ENCODE measurements at places on chromosomes 7 and 10.

DNA sequence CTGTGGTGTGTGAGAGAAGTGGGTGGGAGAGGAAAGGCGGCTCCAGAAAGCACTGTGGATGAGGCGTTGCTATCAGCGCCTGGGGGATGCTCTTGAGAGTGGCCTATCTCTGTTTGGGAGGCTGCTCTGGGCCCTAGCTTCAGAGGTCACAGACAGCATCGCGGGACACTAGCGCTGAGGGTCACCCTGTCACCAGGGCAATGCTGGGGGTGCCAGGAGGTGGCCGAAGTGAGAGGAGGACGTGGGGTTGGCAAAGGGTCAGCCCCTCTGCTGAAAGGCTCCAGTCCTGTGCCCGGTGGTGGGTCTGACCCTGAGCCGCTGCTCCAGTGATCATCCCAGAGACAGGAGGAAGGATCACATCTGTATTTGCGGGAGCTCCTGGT, 3.0 kb upstream of the TACR2 start:
- no peak for DNase-seq

DNA sequence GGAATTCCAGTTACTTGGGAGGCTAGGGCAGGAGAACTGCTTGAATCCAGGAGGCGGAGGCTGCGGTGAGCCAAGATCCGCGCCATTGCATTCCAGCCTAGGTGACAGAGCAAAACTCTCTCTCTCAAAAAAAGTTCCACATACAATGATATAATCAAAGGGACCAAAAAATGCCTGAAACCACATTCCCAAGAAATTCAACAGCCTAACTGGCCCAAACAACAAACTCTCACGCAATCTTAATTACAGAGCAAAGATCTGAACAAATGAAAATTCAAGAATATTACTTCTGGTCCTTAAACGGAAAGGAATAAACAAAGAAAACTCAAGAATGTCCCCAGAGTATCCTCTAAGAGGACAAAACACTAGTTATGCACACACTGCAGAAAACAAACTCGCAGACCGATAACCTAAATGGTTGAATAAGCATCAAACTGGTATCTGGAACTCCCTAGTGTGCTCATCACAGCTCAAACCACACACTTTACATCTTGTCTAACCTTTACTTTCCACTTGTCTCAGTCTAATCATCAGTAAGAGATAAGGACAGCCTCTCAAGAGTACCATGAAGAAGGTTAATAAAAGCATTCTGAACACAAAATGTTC, 3.7 kb downstream of the OGA start:
- no peak for DNase-seq

GRCh38 chr7:159105832-159106811, 38.5 kb downstream of the VIPR2 start:
- no peak for DNase-seq

DNA sequence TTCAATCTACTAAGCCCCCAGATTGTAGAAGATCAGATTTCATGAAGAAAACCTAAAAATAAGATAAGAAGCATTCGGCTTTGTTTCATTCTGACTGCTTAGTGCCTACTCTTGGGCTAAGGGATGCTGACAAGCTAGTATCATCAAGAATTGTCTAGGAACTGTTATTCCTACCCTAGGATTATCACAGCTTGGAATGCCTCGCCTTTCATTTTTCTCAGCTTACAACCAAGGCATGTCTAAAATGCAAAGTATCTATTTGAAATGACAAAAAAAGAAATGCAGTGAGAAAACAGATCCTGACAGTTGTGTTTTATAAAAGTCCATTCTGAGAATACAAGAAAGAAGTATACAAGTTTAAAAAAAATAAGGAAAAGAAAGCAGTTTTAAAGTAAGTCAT, 441.0 kb downstream of the KCNMA1 start:
- DNase-seq, result no peak

DNA sequence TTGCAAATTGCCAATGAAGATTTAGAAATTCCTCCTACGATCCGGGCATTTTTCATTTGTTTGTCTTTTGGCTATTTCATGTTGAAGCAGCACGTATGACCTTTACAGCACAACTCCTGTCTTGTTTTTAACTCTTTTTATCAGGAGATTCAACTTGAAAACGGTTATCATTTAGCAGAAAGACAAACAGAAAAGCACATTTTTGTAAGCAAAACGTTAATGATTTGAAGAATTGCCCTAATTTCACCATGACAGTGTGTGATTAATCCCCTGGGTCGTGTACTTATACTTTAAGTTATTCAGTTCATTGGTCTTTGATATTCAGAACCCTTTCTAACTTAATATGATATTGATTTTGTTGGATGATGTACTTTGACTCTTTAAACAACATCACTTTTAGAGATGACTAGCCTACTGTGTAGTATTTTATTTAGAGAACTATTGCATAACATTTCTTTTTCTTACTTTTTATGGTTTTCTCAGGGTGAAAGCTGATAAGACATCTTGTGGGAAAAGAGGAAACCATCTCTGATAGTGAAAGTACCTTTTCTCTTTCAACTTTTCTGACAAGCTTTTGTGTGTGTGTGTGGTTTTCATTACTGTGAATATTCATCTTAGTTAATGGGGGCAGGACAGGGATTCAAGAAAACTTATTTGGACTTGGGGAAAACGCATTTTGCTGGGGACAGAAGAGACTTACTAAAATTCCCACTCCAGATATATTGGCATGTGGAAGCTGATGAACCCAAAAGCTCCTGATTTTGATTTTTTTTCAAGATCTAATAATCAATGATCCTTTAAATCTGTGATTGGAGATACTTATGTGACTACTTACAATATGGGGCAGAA, 8.1 kb downstream of the HHEX start:
- DNase-seq, result no peak

DNA sequence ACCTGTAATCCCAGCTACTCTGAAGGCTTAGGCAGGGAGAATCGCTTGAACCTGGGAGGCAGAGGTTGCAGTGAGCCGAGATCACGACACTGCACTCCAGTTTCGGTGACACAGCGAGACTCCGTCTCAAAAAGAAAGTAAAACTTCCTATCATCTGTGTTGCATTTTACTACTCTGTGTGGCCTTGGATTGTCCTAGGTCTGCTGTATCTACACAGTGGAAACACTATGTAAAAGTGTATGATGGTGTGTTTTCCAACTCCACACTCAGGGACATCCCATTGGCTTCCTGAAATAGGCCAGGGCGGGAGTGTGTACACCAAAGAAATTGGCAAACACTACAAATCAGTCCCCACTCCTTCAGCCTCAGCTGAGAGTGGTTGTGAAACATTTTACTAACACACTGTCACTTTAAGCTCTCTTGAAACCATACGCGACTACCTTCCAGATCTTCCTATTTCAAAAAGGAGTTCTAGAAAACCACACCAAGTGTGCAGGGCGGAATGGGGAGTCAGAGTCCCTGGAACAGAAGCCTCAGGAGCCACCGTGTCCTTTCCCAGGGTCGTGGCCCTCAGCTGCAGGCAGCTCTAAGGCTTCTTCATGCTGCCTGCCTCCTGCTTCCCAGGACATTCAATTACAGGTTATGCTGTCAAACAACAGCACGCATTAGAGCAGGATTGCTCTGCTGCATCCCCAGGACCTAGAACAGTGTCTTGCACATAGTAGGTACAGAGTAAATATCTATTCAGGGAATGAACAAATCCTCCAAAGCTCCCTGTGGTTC, 275.4 kb downstream of the PARD3 start:
- no peak for DNase-seq

GRCh38 chr10:7738536-7739407, 35.7 kb downstream of the ITIH2 start:
- no peak for DNase-seq

DNA sequence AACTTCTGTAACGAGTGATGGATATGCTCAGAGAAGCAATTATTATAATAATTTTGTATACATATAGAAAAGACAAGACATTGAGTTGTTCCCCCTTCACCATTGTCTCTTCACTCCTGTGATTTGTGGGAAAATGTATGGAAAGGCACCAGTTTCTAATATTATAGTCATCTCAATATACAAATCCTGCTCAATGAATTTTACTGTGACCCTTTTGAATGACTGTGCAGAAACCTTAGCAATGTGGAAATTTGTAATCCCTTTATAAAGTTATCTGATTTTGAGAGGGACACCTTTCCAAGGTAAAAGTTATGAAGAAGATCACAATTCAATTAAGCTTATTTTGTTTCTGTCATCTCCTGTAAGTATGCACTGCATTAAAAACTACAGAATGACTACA, 74.3 kb upstream of the DKK1 start:
- DNase-seq, result no peak

- no peak for DNase-seq
Observed at GRCh38 chr10:123236126-123236525, 81.9 kb downstream of the BUB3 start.

- DNase-seq, result no peak
Observed at GRCh38 chr7:37216156-37216852, 232.4 kb downstream of the ELMO1 start.

DNA sequence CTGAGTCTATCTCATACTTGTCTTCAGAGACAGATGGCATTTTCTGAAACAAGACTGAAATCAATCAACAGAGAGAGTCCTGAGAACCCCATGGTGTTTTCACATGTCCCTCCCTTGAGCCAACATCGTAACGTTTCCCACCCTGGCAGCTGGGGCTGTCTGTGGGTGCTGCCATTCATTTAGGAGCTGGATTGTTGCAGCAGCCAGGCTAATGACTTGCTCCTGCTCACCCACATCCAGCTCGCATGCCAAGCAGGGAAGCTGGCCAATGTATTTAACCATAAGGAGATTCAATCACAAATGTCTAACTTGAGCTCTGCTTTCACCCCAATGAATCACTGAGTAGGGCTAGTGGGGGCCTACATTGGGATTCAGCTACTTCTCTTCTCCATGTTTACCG, 146.1 kb downstream of the ADRA2A start:
- DNase-seq, result no peak

DNA sequence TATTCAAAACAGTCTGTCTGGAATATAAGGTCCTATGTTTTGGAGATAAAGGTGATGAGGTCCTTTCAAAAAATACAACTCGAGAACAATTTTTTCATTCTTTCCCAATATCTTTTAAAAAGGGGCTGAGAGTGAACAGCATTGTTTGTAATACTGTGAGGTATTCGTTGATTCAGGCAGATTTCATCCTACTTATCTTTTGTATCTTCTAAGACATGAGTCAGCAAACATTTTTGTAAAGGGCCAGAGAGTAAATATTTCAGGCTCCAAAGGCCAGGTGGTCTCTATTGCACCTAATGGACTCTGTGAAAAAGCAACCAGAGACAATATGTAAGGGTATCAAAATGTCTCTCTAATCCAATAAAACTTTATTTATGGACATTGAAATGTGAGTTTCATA, 8.1 kb upstream of the ANK3 start:
- DNase-seq, result no peak

GRCh38 chr10:29701306-29701705, 66.5 kb upstream of the SVIL start:
- DNase-seq, result no peak

DNA sequence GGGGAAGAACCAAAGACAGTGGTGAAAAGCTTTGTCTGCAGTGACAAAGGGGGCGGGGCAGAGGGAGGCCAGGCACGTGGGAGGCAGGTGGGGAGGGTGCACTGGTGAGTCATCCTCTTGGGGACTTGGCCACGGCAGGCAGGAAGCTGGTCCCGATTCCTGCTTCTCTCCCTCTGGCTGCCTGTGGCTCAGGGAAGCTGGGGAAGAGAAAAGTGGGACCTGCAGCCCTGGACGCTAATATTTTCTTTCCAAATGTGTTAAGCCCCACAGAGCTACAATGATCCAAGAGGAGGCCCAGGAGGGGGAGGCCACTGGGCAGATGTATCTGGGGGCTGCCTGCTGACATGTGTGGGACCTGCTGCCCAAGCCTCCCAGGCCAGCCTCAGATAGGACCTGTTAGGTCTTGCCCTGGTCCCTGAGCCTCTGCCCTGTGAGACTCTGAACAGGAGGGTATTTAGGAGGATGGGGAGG, 231.8 kb downstream of the KCNMA1 start:
- peak; percentile 36 for DNase-seq

GRCh38 chr7:115749924-115750323, 280.6 kb downstream of the TFEC start:
- no peak for DNase-seq

- DNase-seq, result no peak
Observed at GRCh38 chr10:101781984-101782810, 1.0 kb downstream of the NPM3 start.

DNA sequence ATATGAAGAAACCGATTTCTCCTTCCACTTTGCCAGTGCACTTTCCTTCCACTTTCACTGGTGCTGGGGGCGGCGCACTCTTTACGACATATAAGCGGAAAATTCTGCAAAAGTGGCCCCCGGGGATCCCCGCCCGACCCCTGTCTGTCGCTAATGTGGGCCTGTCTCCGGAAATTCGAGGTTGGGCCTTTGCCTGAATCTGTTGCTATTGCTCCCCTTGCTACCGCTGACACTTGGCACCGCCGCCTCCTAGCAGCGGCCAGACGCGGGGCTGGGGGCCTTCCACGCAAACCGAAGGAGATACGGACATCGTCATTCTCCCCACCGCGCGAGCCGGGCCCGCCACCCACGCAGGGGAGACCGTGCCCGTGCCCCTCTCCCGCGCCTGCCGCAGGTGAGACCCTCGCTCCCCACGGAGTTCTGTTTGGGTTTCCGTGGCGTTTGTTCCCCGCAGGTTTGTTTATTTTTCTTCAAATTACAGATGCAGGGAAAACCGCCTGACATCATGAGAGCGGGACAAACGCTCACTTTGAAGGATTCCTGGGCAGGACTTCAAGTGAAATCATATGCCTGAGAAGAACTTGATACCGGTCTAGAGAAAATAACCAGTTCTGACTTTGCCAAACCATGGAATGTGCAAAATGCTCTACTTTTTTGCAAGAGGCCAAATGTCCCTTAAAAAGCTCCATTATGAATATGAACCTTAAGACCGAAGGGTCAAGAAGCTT, 5.0 kb downstream of the TWIST1 start:
- DNase-seq, result no peak

DNA sequence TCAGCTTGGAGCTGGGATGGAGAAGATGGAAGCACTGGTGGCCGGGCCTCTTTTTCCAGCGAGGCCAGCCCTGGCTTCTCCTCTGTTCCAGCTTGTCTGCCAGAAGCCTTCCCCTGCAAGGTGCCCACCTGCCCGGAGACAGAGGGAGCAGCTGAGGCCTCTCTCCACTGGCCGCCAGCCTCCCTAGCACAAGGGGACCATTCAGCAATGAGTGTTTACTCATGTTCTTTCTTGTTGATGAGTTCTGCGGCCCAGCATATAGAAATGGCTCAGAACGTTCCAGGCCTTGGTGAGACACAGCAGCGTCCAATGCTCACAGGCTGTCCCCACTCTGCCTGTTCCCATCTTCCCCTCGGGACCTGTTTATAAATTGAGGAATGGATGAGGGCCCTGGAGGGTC, 47.3 kb downstream of the CHST3 start:
- DNase-seq, result no peak

GRCh38 chr10:65571011-65571570, 1354.7 kb upstream of the LRRTM3 start:
- DNase-seq, result no peak

DNA sequence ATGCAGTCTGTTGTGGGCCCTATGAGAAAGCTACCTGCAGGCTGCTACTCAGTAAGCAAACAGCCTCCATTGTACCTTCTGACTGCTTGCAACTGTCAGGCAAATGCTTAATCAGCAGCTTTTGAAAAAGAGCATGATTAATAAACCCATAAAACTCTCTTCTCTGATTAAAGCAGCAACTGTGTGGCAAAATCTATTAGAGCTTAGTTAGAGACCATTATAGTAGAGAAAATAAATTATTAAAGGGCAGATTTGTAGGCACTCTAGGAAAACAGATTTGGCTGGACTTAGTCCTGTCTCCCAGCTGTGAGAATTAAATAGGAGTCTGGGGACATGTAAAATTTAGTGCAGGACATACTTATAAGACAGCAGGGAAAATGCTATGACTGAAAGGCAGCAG, 132.5 kb upstream of the WNT16 start:
- DNase-seq, result no peak
